NCI-H1092 (cell line): ENCODE measurements at places on chromosomes 5 and 9.

DNA sequence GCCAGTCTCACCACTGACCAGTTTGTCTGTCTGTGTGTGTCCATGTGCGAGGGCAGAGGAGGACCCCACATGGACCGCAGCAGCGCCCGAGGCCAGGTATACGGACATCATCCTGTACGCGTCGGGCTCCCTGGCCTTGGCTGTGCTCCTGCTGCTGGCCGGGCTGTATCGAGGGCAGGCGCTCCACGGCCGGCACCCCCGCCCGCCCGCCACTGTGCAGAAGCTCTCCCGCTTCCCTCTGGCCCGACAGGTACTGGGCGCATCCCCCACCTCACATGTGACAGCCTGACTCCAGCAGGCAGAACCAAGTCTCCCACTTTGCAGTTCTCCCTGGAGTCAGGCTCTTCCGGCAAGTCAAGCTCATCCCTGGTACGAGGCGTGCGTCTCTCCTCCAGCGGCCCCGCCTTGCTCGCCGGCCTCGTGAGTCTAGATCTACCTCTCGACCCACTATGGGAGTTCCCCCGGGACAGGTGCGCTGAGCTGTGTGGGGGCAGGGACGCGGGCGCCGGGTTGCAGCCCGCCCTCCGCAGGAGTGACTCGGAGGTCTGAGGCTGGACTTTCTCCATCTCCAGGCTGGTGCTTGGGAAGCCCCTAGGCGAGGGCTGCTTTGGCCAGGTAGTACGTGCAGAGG lies 6.5 kb downstream of the FGFR4 start:
- no peak for DNase-seq

- no peak for DNase-seq
These were observed 800.9 kb downstream of the CDH9 start for GRCh38 chr5:26237489-26237888.

- no peak for DNase-seq
These were observed 73.1 kb downstream of the NDUFAF2 start for GRCh38 chr5:61018062-61018461.

GRCh38 chr5:180120237-180121101 lies 48.9 kb upstream of the RNF130 start:
- no peak for DNase-seq

- DNase-seq = no peak
These were observed 243.1 kb upstream of the PANK3 start for GRCh38 chr5:168822248-168822744.

GRCh38 chr9:35960039-35960655 lies 2.2 kb upstream of the OR2S2 start:
- DNase-seq = no peak

- no peak for DNase-seq
These were observed 63.4 kb downstream of the SMIM23 start for GRCh38 chr5:171848911-171849520.

GRCh38 chr5:98927242-98927988 lies 1.4 kb downstream of the CHD1 start:
- no peak for DNase-seq

DNA sequence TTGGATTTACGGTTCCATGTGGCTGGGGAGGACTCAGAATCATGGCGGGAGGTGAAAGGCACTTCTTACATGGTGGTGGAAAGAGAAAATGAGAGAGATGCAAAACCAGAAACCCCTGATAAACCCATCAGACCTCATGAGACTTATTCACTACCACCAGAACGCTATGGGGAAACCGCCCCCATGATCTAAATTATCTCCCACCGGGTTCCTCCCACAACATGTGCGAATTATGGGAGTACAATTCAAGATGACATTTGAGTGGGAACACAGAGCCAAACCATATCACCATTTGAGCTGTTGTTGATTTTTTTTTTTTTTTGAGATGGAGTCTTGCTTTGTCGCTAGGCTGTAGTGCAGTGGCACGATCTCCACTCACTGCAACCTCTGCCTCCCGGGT lies 16.5 kb downstream of the DAB2IP start:
- no peak for DNase-seq
